Hematopoietic multipotent progenitor cell treated with erythropoietin and hydrocortisone succinate and interleukin-3 and kit ligand, for 15 days (in vitro differentiated cells): ENCODE measurements at places on chromosomes 13 and 19.

DNA sequence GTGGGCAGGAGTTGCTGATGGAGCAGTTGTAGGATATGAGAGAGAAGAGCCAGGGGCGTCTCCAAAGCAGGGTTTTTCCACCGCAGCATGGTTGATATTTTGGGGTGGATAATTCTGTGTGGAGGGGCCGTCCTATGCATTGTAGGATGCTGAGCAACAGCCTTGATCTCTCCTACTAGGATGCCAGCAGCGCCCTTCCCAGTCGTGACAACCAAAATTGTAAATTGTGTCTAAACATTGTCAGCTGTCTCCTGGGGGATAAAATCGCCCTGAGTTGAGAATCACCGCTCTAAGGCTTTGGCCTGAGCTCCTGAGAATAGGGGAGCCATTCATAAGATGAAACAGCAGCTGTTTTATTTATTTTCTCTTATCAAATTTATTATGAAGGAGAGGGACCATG is 4.2 kb downstream of the CACNG8 start:
- no peak for DNase-seq

DNA sequence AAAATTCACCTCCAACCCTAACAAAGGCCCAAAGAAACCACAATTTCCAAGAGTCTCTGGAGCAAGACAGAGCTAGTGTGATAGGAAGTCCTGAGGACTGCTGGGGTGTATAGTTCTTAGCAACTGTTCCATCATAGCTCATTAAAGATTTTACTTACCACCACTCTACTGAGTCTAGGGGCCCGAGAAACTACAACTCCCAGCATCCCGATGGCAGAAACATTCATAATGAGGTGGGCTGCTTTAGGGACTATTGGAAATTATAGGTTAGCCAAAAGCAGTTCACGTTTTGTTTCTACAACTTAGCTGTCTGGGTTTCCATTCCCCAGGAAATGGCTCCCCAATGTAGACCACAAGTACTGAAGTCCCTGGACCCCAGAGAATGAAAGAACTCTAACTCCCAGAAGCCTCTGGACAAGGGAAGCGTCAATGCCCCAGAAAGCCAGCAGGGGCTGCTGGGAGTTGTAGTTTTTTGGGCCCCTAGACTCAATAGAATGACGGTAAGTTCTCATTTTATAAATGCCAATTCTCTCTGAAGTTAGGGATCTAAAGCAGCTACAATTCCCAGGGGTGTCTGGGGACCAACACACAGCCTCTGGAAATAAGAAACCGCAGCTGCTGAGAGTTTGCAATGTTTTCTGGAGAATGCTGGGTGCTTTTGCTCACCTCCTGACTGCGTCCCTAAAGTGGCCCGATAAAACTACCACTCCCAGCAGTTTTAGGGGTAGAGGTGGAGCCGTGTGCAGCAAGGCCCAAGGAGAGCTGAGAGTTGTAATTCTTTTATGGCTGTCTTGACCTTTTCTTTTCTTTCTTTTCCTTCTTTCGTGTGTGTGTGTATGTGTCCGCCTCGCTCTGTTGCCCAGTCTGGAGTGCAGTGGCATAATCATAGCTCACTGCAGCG is 11.1 kb downstream of the FTL start:
- DNase-seq = peak; percentile 62

GRCh38 chr19:17499648-17500446 is 11.6 kb upstream of the PGLS start:
- DNase-seq = no peak

GRCh38 chr19:41362143-41362847 is 1.7 kb downstream of the B9D2 start:
- no peak for DNase-seq

DNA sequence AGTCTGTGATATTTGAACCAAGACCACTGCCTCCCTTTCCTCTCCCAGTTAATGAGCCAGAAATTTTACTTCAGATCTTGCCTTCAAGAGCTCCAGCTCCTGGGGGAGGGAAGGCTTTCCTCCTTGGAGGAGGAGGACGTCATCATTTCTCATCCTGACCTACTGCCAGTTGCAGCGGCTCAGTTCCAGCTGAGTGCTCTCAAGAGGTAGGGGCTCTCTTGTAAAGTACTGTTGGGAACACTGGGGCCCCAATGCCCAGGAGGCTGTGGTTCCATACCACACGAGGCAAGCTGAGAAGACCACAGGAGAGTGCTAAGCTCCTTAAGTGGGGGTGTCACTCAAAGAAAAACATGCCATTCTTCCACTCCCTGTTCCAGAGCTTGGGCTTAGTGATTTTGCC is 36.2 kb downstream of the METTL21C start:
- no peak for DNase-seq

GRCh38 chr13:29805994-29806979 is 44.1 kb downstream of the UBL3 start:
- no peak for DNase-seq
